Fibroblast of mammary gland (primary cell): ENCODE measurements at places on chromosomes 13 and 19.

- DNase-seq, result no peak
These were observed 15.1 kb downstream of the PRAM1 start for GRCh38 chr19:8487137-8487851.

GRCh38 chr13:22112956-22113745 lies 442.3 kb downstream of the FGF9 start:
- no peak for DNase-seq

DNA sequence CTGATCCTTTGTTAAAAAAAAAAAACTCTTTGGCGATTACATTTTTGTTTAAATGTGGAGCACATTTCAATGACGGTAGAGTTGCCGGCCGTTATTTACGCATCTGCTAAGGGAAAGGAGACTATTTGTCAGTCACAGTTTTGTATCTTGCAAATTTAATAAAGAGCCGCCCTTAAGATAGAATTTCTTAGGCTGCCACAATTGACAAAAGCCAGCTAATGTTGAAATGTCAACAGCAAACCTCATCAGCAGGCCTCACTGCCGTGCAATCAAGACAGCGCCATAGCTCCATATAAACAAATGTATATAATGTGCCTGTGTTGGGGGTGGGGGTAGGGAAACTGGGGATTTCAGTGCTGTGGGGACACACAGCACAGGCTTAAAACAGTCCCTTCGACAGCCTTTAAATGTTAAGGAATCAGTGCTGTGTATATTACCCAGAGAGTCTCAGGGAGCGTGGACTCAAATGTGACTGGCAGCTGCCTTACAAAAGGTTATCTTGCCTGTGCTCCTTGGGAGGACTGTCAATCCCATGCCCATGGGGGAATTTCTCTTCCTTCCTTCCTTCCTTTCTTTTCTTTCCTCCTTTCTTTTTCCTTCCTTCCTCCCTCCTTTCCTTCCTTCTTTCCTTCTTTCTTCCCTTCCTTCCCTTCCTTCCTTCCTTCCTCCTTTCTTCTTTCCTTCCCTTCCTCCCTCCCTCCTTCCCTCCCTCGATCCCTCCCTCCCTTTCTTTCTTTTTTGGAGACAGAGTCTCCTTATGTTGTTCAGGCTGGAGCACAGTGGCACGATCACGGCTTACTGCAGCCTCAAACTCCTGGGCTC lies 108.0 kb downstream of the URI1 start:
- DNase-seq, result no peak

DNA sequence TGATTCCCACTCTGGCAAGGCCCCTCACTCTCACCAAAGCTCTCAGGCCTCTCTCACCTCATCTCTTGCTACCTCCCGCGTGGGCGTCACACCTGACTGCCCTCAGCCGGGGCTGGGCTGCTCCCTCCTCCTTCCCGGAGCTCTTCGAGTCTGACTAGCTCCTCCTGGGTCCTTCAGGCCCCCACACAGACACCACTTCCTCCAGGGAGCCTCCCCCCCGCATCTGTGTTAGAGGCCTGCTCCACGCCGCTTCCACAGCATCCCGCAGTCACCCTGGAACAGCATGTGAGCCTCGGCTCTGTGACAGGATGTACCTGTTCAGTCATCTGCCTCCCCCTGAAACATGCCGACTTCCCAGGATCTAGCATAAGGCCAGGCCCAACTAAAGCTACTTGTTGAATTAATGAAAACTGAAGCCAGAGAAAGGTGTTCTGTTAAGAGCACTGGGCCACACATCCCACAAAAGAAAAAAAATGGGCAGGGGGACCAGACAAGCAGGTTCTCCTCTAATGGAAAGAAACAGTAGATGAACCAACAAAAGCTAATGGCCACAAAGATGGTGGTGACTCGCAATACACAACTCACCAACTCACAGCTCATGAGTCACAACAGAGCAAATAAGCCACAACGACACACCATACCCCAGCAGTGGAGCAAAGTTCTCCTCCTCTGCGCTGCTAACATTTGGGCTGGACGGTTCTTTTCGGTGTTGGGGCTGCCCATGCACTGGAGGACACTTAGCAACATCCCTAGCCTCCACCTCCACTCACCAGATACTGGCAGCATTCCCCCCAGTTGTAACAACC lies 3.0 kb downstream of the PPP6R1 start:
- DNase-seq, result peak; percentile 81

DNA sequence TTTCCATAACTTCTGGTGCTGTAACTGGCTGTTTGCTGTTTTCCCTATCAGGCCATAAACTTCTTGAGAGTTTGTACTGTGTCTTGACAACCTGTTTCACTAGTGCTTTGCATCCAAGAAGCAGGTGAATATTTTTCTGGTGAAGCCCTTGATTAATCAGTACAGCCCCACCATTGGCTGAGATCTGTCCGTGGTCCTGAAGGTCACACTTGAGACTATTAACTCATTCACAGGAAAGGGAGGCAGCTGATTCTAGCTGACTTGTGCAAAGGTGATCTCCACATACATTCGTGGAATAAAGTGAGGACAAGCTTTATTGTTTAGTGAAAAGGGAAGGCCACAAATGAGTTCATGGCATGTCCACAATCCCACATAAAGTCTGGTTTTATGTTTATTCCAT lies 61.4 kb upstream of the ZNF835 start:
- DNase-seq, result no peak

- no peak for DNase-seq
These were observed 288.1 kb downstream of the MTUS2 start for GRCh38 chr13:29108068-29108786.

- no peak for DNase-seq
These were observed 15.8 kb downstream of the CHAMP1 start for GRCh38 chr13:114330086-114330485.

DNA sequence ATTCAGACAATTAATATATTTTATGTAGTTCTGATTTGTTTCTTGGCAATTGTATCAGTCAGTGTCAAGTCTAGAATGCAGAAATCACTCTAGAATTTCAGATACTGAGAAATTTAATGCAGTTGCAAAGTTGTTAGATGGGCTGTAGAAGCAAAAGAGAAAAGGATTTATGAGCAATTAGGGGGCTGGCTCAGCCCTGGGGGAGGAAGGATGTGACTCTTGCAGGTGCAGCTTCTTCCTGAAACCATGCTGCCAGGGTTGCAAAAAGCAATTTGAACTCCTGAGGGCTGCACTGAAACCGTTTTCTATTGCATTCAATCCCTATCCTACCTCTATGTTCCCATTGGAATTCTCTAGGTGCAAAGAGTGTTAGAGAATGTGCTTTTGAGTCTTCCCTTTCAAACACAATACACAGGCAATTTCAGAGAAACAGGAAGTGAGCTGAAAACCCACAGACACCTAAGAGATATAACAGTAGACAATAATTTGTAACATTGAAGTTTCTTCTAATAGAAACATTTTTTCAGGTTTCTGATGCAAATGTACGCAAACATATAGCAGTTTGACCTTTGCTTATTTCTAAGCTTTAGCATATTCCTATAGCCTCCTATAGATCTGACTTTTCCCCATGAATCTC lies 814.7 kb upstream of the ATXN8OS start:
- no peak for DNase-seq
